ENCODE measurements at places on chromosomes 3 and 15. TPM values are rescaled to one million over a fixed set of nuclear protein-coding genes. Genes with fewer than 3 reads are reported as not detected.

DNA sequence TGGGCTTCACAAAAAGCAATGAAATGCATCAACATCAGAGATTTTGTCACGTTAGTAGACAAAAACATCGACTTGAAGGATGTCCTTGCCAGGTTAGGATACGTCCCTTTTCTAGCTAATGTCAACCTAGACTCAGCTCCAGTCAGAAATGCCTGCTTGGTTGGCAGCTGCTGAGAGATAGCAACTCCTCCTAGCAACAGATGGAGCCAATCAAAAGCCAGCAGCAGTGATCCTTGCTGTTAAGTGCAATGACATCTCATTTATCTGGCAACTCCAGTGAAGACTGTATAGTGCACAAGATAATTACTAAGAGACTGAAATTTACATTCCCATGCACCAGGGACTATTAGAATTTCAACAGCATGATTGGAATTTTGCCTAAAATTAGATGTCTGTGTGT, 424.1 kb downstream of the FGF12 start:
- no peak for DNase-seq

Gene MOBP
- total RNA-seq = 0.05 TPM

Gene FETUB
- total RNA-seq = not detected

- DNase-seq = no peak
Observed at GRCh38 chr15:35491173-35491572, 54.8 kb downstream of the DPH6 start.

GRCh38 chr3:189121092-189121491, 50.7 kb upstream of the TPRG1 start:
- no peak for DNase-seq

GRCh38 chr15:40072216-40072990, 33.4 kb upstream of the SRP14 start:
- no peak for DNase-seq

GRCh38 chr3:188975600-188976314, 196.0 kb upstream of the TPRG1 start:
- peak; percentile 64 for DNase-seq
